BJ (cell line): ENCODE measurements at places on chromosomes 4 and X.

DNA sequence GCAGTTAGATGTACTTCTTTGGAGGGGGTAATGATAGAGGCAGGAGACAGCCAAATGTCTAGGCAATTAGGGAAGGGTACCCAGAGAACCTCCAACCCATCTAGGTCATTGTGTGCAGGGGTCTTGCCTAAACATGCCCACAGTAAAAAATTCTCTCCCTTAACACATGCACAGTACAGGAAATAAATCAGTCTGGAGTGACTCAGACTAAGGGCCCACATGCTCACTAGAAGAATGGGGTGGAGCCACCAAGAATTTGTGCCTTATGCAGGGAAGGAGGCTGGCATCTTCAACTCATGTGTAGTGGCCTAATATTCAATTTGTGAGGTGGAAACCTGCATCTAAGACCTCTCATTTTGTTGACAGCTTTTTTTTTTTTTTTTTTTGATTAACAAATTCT, 945.3 kb upstream of the GRIA3 start:
- DNase-seq = peak; percentile 3

DNA sequence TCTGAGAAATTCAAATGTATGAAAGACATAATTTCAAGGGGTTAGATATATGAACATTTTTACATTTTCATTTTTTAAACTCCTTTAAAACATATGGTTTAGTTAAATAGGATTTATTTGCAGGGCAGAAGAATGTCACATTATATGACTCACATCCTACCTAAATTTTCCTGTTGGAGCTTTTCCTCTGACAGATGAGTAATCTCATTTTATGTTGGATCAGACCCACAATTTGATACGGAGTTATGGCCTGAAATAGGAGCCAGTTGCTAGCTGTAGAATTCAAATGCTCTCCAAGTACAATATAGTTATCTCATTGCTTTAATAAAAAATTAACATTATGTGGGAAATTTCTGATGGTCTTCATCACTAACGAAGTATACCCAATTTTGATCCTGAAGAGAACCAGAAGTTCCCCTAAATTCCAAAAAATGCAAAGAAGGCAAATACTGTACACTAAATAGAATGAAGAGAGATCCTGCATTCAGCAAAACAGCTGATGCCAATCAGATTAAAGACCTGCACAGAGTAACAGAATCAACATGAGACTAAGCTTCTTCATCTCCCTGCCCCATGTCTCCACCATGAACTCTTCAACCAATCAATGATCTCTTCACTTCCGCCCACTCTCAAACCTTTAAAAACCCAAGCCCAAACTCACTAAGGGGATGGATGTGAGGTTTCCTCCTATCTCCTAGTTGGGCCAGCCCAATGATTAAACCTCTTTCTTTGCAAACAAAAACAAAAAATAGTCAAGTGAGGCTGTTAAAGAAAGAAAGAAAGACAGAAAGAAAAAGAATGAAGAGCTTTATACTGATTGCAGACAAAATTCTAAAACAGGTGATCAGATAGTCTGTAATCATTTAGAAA, 10.9 kb upstream of the EXOSC9 start:
- DNase-seq = peak; percentile 62

DNA sequence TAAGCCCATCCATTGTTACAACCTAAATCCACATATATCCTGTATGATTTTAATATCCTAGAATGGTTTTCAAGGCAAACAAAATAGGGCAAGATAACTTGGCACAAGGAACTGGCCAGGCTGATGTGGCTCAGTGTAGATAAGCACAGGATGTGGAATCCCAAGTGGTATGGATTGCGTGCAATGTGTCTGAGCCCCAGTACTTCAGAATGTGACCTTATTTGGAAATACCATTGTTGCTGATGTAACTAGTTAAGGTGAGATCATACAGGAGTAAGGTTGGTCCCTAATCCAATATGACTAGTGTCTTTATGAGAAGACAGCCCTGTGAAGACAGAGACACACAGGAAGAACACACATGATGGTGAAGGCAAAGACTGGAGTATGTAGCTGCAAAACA, 72.4 kb downstream of the IL21 start:
- DNase-seq = no peak

- no peak for DNase-seq
Observed at GRCh38 chrX:33339219-33339618, 127.9 kb upstream of the DMD start.

- no peak for DNase-seq
Observed at GRCh38 chrX:40174001-40174853, 76.5 kb upstream of the BCOR start.

DNA sequence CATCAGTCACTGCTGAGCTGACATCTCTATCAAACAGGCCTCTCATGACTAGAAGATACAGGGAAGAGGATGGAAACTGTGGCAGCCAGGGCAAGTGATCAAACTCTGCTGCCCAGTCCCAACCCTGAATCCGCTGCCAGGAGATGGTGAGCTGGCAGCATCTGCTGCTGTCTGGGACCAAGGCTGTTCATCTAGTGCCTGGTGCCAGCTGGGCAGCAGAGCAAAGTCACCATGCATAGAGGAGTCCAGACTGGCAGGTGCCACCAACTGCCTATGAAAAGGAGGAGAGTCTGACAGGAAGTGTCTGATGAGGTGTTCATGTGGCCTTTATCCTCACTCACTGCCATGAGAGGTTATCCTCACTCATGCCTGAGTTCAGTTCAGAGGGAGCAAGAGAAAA, 518.9 kb downstream of the MID1IP1 start:
- no peak for DNase-seq

DNA sequence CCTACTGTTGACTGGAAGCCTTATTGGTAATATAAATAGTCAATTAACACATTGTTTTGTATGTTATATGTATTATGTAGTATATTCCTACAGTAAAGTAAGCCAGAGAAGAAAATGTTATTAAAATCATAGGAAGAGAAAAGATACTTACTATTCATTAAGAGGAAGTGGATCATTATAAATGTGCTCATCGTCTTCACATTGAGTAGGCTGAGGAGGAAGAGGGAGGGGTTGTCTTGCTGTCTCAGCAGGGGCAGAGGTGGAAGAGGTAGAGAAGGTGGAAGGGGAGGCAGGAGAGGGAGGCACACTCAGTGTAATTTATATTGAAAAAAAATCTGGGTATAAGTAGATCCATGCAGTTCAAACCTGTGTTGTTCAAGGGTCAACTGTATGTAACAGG, 10.6 kb downstream of the CDKL5 start:
- no peak for DNase-seq

- DNase-seq = no peak
Observed at GRCh38 chrX:81866873-81867272, 665.0 kb downstream of the SH3BGRL start.

- DNase-seq = no peak
Observed at GRCh38 chr4:58070726-58071125, 960.5 kb upstream of the IGFBP7 start.
